ENCODE measurements at places on chromosomes 5 and 9.

- DNase-seq = no peak
Observed at GRCh38 chr5:72608297-72608696, 101.1 kb upstream of the ZNF366 start.

DNA sequence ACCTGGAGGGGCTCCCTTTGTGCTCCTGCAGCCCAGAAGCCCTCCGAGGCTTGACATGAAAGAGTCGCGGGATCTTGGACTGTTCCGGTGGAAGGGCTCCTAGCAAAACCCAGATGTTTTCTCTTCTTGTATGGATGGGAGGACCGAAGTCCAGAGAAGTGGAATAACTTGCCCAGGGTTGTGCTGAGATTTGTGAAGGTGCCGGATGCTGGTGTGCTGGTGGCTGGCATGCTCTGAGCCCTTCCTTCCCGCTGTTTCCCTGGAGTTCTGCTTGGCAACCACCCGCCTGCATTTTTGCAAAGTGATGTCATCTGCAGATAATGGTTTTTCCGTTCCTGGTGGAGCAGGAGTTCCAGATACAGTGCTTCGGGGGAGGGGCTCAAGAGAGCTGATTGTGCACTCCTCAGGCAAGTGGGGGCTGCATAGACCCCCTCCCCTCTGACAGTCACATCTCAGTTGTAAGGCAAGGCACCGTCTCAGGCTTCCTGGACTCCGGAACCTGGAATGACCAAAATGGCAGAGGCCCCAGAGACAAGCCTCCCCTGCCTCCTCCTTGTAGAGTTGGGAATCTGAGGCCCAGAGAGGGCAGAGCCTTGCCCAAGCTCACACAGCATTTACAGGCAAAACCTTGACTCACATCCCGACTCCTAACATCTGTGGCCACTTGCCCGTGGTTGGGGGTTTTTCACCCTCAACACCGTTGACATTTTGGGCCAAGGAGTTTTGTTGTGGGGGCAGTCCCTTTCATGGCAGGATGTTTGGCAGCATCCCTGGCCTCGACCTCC lies 157.0 kb downstream of the RGS3 start:
- DNase-seq = no peak

- no peak for DNase-seq
Observed at GRCh38 chr5:104843822-104844221, 1281.2 kb upstream of the NUDT12 start.

- no peak for DNase-seq
Observed at GRCh38 chr5:19370655-19371386, 617.2 kb downstream of the CDH18 start.

GRCh38 chr9:124776954-124777648 lies at the start of gene OLFML2A:
Gene OLFML2A (plus strand): TSS chr9:124777133. CDS start chr9:124777271, 138 bp downstream.
- DNase-seq = no peak

DNA sequence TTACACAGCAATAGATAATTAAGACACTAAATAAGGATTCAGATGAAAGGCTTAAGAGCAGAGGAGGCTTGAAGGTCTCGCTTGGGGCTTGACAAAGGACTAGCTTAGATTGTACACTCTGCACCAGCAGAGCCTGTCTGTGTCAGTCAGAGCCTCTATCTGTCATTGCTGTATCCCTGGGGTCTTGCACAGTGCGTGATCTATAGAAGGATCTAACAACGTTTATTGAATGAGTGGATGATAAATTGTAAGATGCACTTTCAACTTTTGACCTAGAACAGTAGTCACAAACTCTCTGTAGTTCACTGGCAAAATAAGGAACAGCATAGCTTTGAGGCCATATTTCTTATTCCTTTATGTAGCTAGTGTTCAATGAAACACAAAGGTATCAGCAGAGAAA lies 173.5 kb downstream of the ENTREP1 start:
- no peak for DNase-seq

- no peak for DNase-seq
Observed at GRCh38 chr5:9558319-9558965, 12.6 kb upstream of the SEMA5A start.

- no peak for DNase-seq
Observed at GRCh38 chr5:159878988-159879471, 37.3 kb upstream of the ADRA1B start.

GRCh38 chr9:109812818-109813281 lies 32.9 kb downstream of the PALM2AKAP2 start:
- DNase-seq = no peak

DNA sequence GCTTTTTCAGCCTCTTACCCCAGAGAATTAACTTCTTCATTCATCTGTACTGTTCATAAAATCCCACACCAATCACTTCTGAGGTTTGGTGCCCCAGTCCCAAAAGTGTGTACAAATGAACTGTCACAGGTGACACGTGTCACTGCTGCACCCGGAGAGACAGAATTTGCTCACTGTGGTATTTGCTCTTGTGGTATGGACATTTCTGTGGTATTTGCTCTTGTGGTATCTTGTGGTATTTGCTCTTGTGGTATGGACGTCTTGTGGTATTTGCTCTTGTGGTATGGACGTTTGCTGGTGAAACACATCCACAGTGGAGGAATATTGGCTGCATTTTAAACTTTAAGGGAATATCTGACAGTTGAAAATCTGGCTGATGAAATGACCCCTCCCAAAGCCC lies 214.9 kb upstream of the DAP start:
- no peak for DNase-seq

Measured in stimulated activated CD8-positive, alpha-beta memory T cell treated with anti-CD3 and anti-CD28 coated beads, Interleukin-4, amount 100 ng/mL, for 1 hour (primary cell).